ENCODE measurements at places on chromosomes 1 and 21. TPM values are rescaled to one million over a fixed set of nuclear protein-coding genes. Genes with fewer than 3 reads are reported as not detected.

DNA sequence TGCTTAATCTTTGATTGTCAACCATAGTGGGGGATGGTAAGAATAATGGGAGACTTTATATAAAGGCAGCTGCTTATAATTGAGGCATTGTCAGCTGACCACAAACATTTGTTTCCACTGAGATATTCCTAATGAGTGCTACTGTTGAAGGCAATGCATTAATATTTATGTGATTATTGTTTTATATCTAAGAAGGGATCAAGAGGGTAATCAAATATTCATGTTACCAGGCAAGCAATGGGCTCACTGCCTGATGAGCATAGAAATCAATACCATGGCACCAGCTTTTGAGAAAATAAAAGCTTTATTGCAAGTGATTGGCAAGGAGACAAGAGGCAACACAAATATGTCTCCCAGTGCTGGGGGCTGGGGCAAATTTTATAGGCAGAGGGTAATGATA, 706.7 kb upstream of the ADAMTS5 start:
- no peak for DNase-seq

DNA sequence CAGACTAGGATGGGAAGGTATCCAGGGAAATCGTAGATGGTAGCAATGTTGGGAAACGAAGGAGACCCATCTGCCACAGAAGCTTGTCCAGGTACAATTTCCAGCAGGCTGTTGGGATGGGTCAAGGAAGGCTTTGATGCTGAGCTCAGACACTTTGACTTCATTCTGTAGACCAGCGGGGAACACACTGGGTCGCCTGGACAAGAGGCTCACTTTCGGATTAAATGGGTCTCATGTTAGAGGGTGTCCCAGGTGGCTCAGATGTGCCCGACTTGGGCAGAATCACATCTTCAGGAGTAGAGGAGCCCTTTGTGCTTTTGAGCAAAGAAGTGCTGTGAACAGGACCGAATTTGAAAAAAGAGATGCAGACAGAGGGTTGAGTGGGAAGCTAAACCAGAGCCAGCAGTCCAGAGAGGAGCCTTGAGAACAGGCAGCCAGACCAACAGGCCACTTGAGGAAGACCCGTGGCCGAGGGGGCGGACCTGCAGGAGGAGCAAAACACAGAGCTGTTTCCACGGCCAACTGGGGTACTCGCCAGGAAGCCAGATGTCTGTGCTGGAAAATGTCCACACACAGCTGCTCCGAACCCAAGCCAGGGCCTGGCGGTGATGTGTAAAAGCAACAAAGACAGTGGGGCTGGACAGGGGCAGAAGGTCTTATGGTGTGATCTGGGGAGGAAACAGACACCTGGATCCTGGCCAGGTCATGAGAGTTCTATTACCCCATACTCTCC, 146.9 kb downstream of the AJAP1 start:
- peak; percentile 54 for DNase-seq

GRCh38 chr1:65079941-65080340, 68.1 kb upstream of the AK4 start:
- no peak for DNase-seq

GRCh38 chr1:207486198-207486597, 9.8 kb upstream of the CR1 start:
- DNase-seq = no peak

GRCh38 chr1:10835822-10836421, 39.5 kb upstream of the CASZ1 start:
- DNase-seq = peak; percentile 55

The GJA8 gene
- not detected for total RNA-seq

The CLEC20A gene
- total RNA-seq = not detected

The RIPK4 gene
- not detected for total RNA-seq

The CCDC17 gene
- total RNA-seq = 0.16 TPM

GRCh38 chr1:233661376-233662159, 47.7 kb downstream of the KCNK1 start:
- no peak for DNase-seq

The NUP133 gene
- total RNA-seq = 27.9 TPM

- peak; percentile 50 for DNase-seq
Measured at GRCh38 chr1:63615768-63616420, 22.7 kb downstream of the PGM1 start.

DNA sequence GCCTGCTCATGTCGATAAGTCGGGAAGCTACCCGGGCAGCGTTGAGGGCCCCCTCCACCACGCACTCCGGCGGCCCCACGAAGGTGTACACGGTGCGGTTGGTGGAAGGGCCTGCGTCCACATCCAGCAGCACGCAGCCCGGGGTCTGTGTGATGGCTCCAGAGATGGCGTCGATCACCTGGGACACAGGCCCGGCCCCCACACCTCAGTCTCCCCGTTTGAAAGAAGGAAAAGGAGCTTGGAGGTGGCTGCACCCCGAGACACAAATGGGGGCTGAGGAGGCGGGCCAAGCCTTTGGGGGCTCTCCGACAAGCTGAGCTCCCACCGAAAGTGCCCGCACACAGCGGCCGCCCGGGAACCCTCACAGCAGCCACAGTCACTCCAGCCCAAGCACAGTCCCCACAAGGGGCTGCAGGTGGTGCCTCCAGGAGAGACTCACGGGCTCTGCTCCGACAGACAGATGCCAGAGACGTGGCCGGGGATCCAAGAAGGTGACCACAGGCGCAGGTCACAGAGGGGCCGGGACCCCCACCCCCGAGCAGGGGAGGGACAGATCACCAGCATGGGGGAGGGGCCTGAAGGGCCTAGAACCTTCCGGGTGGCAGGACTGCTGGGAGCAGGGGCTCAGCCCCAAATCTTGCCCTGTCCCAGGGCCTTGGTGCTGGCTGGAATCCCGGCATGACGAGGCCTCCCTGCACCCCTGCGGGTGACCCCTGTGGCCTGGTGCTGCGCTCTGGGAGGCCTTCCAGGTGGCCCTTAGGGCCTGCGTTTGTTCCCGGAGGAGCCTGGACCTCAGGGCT, 1.0 kb downstream of the FTCD start:
- no peak for DNase-seq

DNA sequence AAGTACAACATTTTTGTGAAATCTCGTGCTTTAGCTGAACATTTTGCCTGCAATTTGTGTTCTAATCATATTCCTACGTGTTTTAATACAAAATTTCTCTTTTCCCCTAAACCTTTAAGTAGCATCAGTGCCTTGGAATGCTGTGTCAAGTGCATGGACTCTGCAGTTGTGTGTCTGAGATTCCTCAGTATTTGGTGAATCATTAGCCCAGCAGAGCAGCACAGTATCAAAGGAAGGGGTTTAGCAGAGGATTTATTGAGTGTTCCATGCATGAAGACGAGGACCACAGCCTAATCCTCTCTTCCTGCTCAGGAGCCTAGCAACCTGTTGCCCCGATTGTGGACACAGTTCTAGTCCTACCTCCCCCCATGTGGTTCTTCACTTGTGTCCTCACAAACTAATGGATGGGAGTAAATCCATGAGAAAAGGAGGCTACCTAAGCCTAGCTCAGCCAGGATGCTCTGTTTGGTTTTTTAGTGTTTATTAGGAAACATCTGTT, 29.3 kb upstream of the PCP4 start:
- no peak for DNase-seq

DNA sequence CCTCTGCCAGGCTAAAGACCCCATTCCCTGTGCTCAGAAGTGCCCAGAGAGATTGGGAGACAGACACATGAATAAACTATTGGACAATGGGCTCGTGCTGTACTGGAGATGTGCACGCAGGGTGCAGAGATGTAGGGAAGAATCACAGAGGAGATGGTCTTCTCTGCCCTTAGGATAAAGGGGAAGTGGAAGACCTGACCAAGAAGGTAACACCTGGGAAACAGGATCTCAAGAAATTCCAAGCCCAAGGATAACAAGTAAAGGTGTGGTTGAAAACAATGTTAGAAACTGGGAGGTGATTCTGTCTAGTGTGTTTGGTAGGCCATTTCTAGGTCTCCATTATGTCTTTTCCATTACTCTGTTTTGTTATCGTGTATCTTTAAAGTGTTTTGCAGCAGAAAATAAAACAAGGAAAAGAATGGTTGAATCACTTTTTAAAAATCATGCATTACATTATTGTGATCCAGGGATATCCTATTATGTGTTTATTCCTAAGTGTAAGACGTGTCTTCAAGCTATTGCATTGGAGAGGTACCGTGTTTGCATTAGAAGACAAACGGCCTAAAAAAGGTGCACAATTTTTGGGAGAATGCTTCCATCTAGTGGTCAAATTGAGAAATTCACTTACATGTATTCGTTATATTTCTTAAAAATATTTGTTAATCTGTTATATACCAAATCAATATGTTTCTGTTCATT, 40.8 kb upstream of the KCTD3 start:
- DNase-seq = no peak

DNA sequence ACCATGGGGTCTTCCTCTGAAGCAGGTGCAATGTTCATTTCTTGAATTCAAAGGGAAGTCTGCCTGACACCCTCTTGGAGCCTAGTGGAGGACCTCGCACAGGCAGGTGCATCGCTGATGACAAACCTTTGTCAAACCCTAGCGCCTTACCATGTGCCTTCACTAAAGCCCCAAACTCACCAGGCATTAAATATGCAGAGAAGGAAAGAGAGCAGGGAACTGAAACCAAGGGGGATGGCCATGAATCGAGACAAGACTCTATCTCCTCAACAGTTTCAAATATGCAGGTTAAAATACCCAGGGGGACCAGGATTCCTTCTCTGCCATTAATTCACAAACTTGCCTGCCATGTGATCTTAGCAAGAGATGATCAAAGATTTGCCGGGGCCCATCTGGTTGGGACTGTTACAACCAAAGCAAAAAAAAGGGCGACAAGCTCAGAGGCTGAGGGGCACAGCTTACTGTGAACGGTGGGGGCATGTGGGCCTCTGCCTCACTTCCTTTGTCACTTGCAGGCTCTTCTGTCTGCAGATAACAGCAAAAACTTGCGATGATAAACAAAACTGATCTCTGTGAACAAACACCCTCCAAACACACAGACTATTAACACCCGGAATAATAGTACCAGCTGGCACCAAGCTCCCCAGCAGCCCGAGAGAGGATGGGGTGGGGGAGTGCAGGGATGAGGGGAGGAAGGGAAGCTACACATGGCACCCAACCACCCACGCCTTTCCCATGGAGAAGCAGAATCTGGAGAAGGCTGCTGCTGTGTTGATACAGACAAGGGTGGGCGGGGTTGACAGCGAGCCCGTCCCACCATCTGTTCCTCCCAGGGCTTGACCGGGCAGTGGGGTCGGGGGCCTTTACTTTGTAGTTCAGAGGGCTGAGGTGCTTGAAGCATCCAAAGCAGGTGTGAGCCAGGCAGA, 33.9 kb downstream of the TMEM63A start:
- DNase-seq = no peak

DNA sequence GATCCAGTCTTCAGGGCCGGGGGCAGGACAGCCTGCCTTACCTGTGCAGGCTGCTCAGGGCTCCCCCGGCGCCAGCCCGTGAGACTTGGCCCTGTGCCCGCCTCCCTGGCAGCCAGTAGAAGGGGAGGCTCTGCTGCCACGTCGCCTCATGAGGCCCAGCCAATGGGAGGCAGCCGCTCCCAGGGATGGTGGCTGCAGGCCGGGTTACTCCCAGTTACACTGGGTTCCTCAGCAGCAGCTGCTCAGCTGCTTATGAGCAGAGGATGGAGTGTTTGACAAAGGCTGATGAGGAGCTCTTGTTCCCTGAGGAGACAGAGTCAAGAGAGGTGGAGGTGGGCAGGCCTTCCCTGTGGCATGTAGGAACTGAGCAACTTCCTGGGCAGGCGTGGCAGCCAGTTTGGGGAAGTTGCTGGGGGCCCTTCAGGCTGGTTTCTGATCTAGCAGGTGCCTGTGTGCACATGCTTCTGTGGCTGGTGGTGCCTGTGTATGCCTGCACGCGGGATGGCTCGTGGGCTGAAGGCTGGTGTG, 5.5 kb downstream of the MFSD2A start:
- no peak for DNase-seq
